ENCODE measurements at places on chromosomes 2 and 18. TPM values are rescaled to one million over a fixed set of nuclear protein-coding genes. Genes with fewer than 3 reads are reported as not detected.

- DNase-seq = no peak
Measured at GRCh38 chr2:26850000-26850431, 2.1 kb downstream of the DPYSL5 start.

DNA sequence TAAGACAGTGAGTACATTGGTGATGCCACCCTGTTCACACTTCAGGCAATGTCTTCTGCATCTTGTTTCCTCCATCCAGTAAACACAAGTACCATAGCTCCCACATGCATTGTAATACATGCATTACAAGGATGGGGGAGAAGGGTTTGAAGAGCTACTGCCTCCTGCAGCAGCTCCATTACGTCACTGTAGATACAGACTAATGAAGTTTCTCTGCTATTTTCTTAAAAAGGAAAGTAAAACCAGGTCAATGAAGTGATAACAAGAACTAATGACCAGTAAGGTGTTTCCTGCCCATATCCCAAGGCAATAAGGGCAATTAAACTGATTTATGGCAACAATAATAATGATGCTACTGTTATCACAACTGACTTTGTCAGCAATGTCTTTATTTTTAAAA is 18.2 kb upstream of the BBS5 start:
- DNase-seq = no peak

- no peak for DNase-seq
Measured at GRCh38 chr2:134282629-134283400, 28.9 kb downstream of the MGAT5 start.

GRCh38 chr2:40403233-40403836 is 48.6 kb downstream of the SLC8A1 start:
- no peak for DNase-seq

Gene GALR1
- total RNA-seq = under 0.01 TPM

GRCh38 chr18:36700955-36701354 is 127.8 kb downstream of the TPGS2 start:
- no peak for DNase-seq

- no peak for DNase-seq
Measured at GRCh38 chr2:69305712-69306392, 81.2 kb downstream of the GFPT1 start.

Gene SF3B1
- total RNA-seq = 190 TPM

DNA sequence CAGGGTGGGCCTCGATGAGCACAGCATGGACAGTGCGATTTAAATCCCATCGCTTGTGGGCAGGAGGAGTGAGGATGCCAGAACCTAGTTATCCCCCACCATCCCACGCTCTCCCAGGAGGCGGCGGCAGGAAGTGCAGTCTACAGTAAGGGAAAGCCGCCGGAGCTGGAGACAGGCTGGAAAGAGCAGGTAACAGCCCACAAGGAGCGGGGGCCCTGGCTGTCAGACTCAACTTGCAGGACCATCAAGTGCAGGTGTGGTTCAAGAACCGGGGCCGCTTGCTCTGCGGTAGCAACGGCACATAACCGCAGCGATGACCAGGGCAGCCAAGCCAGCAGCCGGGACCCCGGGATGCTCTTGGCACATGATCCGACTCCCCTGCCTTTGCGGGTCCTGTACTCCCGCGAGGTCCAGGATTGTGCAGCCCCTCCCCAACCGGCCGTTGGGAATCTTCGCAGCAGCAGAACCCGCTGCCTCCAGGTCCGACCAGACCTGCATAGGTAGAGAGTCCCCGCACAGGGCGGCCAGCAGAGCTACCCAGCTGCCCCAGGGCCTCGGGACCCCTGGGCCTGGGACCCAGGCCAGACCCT is 82.1 kb downstream of the BIN1 start:
- DNase-seq = no peak

DNA sequence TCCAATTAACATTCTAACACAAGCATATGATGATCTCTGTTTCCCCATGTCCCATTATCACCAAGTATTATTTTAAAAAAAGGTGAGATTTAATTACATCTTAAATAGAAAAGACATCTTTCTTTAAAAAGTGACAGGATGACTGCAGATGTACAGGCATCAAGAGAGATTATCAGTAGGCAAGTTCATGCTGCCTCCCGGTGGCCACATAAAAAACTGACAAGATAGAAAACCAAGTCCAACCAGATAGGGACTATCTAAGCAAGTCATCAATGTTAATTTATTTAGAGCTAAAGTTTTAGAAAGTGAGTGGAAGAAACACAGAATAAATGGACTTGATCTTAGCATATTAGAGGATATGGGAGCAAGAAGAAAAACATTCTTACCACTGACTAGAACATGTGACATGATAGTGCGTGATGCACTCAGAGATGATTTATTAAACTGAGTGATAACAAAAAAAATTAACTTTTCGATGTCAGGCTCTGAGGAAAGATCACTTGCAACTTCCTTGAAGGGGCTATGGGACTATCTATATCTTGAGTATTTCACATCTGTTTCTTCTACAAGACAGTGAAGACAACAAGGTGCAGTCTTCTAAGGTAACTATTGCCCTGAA is 5.4 kb upstream of the TDRD15 start:
- no peak for DNase-seq

Gene ALPP
- not detected for total RNA-seq

DNA sequence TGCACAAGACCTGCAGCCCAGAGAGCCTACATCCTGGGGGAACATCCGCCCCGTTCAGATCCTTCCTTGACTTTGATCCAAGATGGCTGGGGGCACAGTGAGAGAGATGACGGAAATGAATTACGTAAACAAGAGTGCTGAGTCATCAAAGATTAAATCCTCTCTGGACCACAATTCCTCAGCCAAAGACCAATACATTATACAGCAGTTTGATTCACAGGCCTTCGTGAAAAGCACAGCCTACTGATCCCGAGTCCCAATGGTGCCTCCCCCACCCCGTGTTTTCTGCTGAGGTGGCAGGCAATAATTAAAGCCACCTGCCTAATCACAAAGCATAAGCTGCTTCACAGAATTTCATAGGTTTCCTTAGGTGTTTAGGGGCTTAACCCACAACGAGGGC is 43.0 kb downstream of the MYO5B start:
- no peak for DNase-seq

Gene RBKS
- total RNA-seq = 1.5 TPM

DNA sequence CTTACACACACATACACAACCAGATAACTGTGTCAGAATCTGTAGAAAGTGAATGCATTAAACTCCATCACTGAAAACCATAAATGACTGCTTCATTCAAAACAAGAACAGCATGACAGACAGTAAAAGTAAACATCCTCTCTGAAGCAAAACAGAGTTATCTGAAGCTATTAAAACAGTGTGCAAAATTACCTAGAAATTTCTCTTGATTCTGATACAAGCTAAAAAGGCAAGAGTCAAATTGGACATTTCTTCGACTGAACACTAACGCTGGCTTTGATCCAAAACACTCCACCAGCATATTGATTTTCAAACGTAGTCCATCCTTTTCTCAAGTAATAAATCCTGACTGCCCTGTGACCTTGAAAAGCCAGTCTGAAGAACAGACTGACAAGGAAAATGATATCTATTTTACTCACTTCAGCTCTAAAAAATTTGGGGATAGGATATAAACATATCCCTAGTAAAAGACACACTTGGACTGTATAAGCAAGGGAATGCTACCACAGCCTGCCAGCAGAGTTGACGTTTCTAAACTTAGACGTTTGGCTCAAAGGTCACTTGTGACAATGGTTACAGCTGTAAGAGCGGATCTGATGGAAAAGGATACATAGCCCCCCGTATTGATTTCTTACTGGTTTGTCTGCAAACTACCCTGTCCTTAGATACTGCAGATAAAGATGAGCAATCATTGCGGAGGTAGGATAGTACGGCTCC is 128.9 kb upstream of the ITGB6 start:
- no peak for DNase-seq

- DNase-seq = peak; percentile 80
Measured at GRCh38 chr2:151289972-151290866, 751 bp upstream of the NMI start.

DNA sequence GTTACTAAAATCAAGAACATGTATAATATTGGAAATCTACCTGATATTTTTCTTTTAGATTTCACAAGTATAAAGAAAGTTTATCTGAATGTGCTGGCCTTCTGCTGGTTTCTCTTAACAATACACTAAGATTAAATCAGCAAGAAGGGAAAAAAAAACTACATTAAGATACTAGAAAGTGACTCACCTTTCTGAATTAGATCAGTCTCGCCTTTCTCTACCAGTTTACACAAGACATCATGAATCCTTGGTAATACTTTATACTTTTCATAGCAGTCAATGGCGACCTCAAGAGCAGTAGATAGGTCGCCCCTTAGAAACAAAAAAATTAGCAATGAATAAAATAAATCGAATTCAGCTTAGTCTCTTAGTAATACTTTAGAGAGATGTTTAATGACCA is 61.2 kb downstream of the LRPPRC start:
- no peak for DNase-seq

- DNase-seq = no peak
Measured at GRCh38 chr2:169796441-169796840, 2.2 kb upstream of the SSB start.

Gene SIX2
- total RNA-seq = 1.3 TPM

Gene SPHKAP
- total RNA-seq = not detected

Gene IL1F10
- not detected for total RNA-seq

- no peak for DNase-seq
Measured at GRCh38 chr18:78807668-78808067, 171.9 kb upstream of the SALL3 start.

GRCh38 chr2:181120625-181121024 is 140.2 kb downstream of the UBE2E3 start:
- no peak for DNase-seq

Gene CLEC4F
- 0.29 TPM for total RNA-seq

Measured in posterior vena cava (tissue), 2 donors.